Activated CD4-positive, alpha-beta T cell treated with anti-CD3 and anti-CD28 coated beads, Interleukin-2, Interleukin-4, amounts not matched to agents 100 ng/mL and 50 ng/mL, durations not matched to agents 16 hours and 8 hours (primary cell): ENCODE measurements at places on chromosomes 1 and 21.

- no peak for DNase-seq
Observed at GRCh38 chr1:44672961-44673674, 1.2 kb downstream of the TMEM53 start.

DNA sequence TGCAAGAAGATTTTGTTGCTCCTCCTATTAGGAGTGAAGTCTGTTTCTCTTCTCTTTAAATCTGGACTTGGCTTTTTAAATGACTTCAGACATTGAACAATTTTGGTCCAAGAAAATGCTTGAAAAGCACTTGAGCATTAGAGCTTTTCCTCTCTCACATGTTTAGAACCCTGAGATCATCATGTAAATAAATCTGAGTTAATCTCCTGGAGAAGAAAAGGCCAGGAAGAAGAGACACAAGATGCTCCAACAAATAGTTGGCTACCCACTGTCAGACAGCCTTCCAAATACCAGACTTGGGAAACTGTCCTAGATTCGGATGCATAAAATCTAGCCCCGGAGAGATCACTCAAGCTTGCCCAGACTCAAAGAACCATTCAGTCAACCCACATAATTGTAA, 1353.1 kb upstream of the ADGRL4 start:
- no peak for DNase-seq

- DNase-seq, result no peak
Observed at GRCh38 chr1:205421798-205422197, at the start of gene LEMD1. Gene LEMD1 (minus strand): TSS chr1:205422056. CDS start chr1:205420536, 1,520 bp downstream.

GRCh38 chr1:16605532-16606505, 7.5 kb downstream of the NBPF1 start:
- DNase-seq, result no peak

GRCh38 chr1:202045705-202046104, 35.3 kb downstream of the ELF3 start:
- no peak for DNase-seq
